Fibroblast of skin of back (primary cell): ENCODE measurements at places on chromosomes 5 and 9.

DNA sequence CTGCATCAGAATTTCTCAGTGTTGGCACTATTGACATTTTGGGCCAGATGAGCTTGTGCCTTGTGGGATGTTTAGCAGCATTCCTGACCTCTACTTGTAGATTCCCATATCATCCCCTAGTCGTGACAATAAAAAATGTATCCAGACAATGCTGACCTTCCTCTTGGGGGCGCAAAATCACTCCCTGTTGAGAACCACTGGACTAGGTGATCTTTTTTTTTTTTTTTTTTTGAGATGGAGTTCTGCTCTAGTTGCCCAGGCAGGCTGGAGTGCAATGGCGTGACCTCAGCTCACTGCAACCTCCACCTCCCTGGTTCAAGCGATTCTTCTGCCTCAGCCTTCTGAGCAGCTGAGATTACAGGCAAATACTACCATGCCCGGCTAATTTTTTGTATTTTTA is 22.6 kb downstream of the STXBP1 start:
- DNase-seq, result no peak

- DNase-seq, result peak; percentile 2
Measured at GRCh38 chr9:121085661-121086060, 10.9 kb downstream of the CNTRL start.

GRCh38 chr5:15740383-15740782 is 240.4 kb downstream of the FBXL7 start:
- no peak for DNase-seq

DNA sequence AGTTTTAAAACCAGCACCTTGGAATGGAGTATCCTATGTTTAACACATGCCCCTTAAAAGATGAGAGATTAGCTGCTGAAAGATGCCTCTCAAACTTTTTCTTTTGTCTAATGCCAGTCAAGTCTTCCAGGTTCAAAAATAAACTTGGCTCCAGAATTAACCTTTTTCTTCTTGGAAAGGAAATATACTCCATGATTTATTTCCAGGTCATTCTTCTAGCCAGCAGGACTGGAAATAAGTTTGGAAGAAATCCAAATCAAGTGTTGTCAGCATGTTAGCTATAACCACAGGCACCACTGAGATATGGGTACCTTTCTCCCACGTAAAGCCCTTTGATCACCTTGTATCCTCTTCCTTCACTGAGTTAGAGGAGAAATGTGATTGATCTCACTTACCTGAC is 56.1 kb downstream of the NLN start:
- DNase-seq, result no peak

- DNase-seq, result no peak
Measured at GRCh38 chr5:169946743-169947295, 33.5 kb downstream of the INSYN2B start.

- no peak for DNase-seq
Measured at GRCh38 chr9:134935056-134935640, 17.4 kb upstream of the FCN1 start.
